ENCODE measurements at places on chromosomes 11 and 22.

GRCh38 chr11:13040969-13041561 lies 31.9 kb downstream of the RASSF10 start:
- no peak for DNase-seq

GRCh38 chr11:11813288-11813962 lies 28.3 kb upstream of the USP47 start:
- no peak for DNase-seq

GRCh38 chr22:45642986-45643385 lies 28.6 kb upstream of the ATXN10 start:
- DNase-seq: no peak

- DNase-seq: no peak
Measured at GRCh38 chr11:121721961-121722360, 269.2 kb upstream of the SORL1-AS1 start.

- DNase-seq: no peak
Measured at GRCh38 chr11:80028998-80029397, 588.2 kb upstream of the TENM4 start.

DNA sequence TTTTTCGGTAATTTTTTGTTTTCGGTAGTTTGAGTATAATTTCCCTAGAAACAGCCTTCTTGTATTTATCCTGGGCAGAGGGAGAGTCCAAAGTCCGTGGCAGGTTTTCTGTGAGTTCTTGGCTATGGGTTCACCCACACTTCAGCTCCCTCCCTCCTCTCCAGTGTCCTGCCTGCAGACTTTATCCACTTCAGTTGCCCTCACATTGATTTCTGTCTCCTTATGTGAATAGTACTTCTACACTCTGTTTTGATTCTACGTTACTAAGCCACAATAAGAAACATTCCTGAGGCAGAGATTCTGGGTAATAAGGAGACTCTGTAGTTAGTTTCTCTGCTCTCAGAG lies 868.6 kb downstream of the METTL15 start:
- no peak for DNase-seq

DNA sequence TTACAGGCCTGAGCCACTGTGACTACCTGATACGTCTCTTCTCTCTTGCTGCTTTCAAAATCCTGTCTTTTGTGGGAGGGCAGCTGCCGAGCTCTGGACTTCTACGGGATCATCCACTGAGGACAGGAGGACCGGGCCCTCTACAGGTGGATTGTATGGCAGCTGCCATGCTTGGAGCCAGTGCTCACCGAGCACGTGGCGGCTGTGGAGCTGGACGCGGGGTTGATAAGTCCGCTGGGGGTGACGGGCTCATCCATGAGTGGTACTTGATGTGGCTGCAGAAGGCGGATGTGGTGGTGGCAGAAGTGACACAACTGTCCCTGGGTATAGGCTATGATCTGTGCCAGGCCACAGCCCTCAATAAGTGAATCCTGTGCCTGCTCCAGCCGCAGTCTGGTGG lies 1.8 kb upstream of the CYP2D6 start:
- no peak for DNase-seq

DNA sequence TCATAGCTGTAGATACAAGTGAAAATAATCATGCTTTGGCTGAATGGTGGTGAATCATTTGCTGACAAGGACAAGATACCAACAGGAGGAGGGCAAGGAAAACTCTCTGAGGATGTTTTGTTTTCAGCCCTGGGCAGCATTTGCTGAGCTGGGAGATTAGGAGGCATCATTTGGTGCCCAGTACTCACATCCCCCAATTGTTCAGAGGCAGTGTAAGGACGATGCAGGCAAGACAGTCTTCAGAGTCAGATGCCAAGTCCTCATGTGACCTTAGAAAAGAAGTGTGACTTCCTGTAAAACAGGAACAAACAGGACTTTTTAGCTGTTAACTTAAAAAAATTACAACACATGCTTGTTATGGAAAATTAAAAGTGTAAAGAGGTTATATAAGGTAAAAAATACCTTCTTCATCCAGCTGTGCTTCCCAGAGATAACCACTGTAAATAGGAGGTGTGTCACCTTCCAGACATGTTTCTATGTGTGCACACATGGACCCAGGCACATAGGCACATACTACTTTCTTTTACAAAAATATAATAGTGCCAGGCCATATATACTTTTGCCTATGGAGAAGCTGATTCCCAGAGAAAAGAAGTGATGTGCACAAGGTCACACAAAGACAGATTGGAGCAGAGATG lies 18.0 kb downstream of the CNTF start:
- DNase-seq: no peak

DNA sequence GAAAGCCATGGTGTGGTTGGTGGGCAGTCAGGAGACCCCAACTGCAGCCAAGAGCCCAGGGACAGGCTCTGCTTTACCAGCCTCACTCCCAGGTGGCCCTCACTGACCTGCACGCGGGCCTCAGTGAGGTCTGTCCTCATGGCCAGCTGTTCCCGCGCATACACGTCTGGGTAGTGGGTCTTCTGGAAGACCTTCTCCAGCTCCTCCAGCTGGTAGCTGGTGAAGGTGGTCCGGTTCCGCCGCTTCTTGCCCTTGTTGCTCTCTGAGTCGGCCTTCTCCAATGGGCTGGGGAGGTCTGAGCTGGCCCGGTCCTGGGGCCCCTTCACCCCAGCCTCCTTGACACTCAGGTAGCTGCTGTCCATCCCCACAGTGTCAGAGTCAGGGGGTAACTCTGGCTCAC lies 34.7 kb downstream of the ALX4 start:
- DNase-seq: no peak

GRCh38 chr11:99068832-99069231 lies 48.1 kb downstream of the CNTN5 start:
- DNase-seq: no peak

- DNase-seq: no peak
Measured at GRCh38 chr11:13216019-13216710, 61.4 kb upstream of the BMAL1 start.

- DNase-seq: no peak
Measured at GRCh38 chr11:112024178-112024772, 933 bp upstream of the DLAT start.

DNA sequence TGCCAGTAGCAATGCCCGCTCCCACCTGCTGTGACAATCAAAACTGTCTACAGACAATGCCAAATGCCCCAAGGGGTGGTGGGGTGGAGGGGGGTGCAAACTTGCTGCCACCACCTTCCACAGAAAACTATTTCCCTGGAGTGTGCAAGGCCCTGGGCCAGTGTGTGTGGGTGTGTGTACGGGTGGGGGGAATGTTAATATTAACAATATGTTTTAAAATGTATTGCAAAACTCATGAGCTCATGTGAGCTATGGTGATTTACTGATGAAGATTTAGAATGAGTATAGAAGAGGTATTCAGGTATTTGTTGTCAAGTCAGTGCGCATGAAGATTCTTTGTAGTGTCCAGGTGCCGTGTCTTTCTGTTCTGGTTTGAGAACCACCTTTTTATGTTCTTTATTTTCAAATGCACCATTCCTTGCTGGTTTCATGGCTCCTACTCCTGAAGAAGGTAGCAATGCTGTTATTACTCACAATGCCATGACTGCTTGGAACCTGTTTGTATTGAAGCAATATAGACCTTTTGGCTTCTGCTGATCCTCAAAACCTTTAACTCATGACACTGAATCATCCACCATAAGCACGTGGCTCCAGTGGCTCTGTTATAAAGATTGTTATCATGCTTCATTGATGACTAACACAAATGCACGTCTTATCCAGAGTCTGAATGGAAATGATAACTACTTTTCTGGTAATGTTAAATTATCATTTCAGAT lies 29.9 kb upstream of the AQP11 start:
- DNase-seq: no peak

- no peak for DNase-seq
Measured at GRCh38 chr11:39036021-39036420, 2423.4 kb downstream of the LRRC4C start.

DNA sequence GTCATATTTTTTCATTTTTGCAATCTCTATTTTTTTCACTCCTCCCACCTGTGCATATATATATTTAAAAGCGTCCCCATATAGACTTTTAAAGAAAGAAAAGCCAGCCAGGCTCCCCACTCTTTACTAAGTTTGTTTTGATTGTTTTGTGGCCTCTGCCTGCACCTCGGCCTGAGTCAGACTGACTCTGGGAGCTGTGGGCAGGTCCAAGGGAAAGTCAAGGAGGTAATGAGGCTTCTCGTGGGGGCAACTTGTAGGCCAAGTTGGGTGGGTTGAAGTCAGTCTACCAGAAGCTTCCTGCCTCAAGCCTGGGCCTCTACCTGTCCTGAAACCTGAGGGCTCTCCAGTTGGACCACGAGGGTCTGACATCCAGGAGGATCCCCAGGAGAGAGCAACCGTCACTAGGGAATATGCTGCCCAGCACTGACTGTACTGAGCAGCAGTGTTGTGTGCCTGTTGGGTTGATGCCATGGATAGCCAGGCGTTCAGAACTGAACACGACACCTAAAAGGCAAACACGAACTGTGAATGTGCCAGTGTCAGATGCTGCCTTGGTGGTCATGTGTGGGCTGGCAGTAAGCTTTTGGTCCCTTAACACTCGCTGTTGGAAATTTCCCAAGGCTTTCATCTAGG lies 58.8 kb downstream of the BMAL1 start:
- no peak for DNase-seq

- DNase-seq: no peak
Measured at GRCh38 chr11:125070699-125071254, 7.7 kb downstream of the SLC37A2 start.

- DNase-seq: no peak
Measured at GRCh38 chr11:76330651-76331050, 50.3 kb downstream of the THAP12 start.

DNA sequence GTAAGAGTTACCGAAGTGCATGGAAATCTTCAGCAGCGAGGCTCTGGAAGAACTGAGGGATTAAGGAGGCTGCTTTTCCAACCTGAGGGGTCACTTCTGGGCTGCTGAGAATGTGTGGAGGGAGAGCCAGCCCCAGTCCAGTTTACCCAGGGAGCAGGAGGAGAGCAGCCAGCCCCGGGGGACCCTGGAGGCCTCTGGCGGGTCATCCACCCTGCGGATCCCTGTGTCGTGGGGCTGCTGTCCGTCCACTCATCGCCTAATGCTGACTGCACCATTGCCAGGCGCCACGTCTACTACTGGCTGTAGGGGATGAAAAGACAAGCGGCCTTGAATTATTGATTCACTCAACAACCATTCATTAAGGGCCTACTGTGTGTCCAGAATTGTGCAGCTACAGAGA lies 228.7 kb upstream of the TBCEL start:
- no peak for DNase-seq

- no peak for DNase-seq
Measured at GRCh38 chr11:77175869-77176539, 48.0 kb downstream of the MYO7A start.

DNA sequence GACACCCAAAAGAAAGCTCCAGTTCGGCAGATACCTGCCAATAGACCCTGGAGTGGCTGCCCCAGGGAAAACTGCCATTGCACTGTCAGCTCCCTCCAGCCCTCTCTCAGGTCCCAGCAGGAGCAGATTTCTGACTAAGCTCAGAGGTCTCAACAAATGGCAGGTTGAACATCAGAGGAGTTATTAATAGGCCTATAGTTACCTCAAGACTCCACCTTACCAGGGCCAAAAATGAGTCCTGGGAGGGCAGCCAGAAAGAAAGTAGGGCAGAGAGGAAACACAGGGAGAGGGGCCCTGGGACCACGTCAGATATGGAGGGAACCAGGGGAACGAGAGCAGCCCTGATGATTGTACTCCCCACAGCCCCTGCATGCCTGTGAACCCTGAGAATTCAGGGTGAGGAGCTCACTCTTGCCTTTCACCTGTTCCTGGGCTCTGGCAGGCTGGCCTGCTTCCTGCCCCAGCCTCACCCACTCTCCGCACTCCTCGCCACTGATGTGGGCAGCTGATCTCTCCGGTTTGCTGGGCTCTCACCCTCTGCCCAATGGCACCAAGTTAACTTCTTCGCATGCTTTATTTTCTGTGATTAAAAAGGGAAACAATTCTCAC lies 4.3 kb upstream of the RGL4 start:
- DNase-seq: no peak

- DNase-seq: no peak
Measured at GRCh38 chr11:118843565-118843964, 40.1 kb upstream of the CXCR5 start.

DNA sequence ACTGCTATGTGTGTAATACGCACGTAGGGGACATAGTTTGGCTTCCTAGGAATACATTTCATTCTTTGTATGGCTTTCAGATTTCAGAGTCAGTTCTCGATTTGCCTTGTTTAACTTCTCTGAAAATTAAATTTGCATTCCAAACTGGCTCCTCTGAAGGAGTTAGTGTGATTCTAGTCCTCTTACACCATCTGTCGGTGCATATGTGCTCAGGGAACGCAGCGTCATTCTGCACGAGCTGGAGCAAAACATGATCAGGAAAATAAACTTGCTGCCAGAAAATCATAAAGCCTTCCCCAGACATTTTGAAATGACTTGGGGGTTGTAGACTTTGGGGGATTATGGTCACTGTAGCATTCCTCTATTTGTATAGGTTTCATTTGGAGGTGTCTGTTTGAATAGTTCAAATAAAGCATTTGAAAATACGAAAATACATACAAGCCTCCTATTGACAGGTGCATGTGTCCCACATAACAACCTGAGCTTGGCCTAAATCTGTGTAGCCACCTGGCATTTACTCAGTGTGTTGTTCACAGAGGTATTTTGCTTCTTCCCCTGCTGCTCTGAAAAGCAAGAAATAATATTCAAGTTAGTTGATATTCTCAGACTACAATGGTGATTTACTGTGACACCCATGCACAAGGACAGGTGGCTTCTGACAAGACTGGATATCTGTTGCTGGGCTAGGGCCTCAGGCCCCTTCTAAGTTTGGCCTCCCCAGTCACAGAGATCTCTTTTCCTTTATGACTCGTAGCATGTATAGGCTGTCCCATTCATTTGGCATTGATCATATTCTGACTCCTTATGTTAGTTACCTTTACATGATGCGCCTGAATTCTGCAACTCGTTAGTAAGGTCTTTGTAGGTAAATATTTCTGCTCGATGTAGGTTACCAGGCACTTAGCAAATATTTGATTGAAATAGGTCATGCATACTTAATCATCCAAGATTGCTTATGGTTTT lies 81.6 kb upstream of the SORL1-AS1 start:
- no peak for DNase-seq

GRCh38 chr11:12192794-12193514 lies 82.6 kb downstream of the MICAL2 start:
- no peak for DNase-seq
